ENCODE measurements at places on chromosomes 5 and 9.

- no peak for DNase-seq
Measured at GRCh38 chr5:96641368-96642280, 20.6 kb upstream of the CAST start.

DNA sequence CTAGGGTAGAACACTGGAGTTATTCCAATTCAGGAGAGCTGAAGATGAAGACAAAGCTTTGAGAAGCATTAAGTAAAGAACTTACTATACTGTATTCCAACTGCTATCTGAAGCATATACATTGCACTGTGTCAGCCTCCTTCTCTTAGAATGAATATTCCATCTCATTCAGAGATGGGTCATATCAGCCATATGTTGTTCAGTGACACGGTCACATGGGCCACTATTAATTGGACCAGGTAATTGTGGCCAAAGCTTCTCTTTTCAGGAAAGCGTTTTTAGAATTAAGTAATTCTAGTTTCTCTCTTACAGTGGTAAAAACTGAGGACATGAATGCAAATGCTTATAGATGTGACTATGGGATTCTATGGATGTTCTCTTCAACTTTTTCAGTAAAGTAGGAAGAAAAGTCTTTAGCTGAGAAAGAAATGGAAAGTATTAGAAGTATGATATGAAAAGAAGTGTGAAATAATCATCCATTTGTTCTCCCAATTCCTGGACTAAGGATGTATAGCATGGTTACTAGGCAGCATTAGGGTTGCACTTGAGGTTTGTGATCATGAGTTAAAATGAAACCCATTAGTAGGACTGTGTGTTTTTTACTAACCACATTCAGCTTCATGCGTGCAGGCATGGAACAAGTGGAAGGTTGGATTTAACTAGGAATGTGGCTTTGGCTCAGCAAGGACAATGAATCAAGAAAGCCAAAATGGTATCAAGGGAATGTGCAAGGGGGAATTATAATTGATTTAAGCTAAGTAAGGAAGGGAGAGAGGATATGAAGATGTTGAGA is 40.9 kb downstream of the CETN3 start:
- DNase-seq = no peak

GRCh38 chr5:150589862-150590601 is 50.4 kb upstream of the SYNPO start:
- no peak for DNase-seq

- no peak for DNase-seq
Measured at GRCh38 chr9:35510754-35511428, 21.0 kb downstream of the RUSC2 start.

GRCh38 chr9:10015755-10016154 is 597.0 kb downstream of the PTPRD start:
- DNase-seq = no peak

- no peak for DNase-seq
Measured at GRCh38 chr5:97544240-97544639, 361.2 kb upstream of the RIOK2 start.

DNA sequence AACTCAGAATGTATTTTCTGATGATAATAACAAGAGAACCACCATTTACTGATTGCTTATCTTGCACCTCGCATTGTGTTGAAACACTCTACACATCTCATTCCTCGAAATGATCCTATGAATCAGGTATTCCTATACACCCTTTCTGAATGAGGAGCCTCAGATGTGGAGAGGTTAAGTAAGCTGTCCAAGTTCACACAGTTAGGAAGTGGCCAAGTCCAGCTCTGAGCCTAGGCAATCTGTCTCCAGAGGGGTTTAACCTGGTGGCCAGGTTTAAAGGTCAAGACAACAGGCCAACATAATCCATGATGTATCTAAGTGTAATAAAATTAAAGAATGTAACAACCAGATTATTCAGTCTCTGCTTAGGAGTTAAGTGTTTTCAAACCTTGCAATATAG is 12.9 kb downstream of the FAM169A start:
- DNase-seq = no peak

DNA sequence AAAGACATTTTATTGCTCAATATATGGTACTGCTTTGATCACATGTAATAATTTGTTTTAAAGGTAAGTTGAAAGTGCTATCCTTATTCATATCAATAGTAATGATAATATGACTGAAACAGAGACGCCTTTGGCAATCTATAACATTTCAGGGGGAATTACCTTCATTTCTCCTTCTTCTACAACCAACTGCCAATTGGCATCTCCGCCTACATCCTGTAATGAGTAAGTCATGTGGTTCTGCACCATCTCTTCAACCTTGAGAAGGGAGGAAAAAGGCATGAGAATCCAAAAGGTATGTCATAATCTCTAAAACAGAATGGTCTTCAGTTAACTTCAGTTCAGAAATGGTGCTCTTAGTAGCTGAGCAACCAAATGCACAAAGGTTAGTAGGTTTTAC is 52.4 kb downstream of the HMGCR start:
- no peak for DNase-seq

- no peak for DNase-seq
Measured at GRCh38 chr9:6669881-6670280, 24.4 kb upstream of the GLDC start.

DNA sequence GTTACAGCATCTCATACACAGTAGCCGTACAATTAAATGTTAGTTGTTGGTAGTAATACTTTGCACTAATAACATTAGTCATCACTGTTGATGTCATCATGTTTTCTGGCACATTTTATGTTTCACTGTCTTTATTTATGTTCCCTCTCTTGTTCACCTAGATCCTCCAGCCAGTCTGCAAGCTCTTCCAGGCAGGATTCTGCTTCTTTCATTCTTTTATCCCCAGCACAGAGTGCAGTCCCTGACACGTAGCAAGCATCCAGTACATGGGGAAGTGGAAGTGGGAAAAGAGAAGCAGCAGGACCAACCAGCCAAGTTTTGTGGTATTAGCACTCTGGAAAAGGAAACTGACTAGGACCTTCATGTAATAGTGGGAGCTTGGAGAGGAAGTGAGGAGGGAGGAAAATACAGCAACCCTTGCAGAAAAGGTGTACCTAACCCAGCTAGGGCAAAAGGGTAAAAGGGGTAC is 89.7 kb upstream of the SLC44A1 start:
- DNase-seq = no peak

- no peak for DNase-seq
Measured at GRCh38 chr5:111667128-111667736, 89.8 kb downstream of the NREP start.

DNA sequence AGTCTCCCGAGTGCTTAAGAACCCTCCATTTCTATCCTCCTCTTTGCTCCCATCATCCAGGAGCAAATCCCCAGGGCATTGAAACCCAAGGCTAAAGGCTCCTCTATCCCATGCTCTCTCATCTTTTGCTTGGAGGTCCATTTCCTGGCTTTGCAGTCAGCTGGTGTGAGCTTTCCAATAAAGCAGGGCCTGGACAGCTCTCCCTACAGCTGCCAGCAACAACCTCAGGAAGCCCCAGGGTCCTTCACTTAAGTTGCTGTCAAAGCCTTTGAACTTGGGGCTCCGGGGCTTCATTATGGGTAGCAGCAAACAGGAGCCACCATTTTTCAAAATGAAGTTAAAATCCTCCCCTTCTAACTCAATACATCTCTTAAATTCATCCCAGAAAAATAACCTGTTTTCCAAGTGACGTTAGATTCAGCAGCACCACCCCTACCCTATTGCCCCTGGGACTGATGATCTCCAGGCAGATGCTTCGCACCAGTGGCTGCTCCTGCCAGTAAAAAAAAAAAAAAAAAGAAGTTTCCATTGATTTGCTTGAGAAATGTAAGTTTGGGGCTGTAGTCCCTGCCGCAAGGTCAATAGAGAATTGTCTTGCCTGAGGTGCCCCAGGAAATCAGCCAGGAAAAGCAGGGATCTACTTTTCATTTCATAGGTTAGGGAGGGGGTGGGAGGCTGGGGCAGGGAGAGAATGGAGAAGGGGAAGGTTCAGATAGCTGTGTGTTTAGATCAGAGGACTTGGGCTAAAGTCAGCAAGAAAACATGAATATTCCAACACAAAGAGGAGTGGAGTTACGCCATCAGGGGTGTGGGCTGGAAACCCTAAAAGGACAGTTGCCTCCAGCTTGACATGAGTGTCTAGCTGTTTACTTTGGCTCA is 83.8 kb upstream of the IL6ST start:
- DNase-seq = no peak

GRCh38 chr5:73922875-73923557 is 297.0 kb downstream of the ARHGEF28 start:
- DNase-seq = no peak

- no peak for DNase-seq
Measured at GRCh38 chr9:132798817-132799790, 79.0 kb downstream of the AK8 start.

GRCh38 chr9:114026335-114026734 is 51.8 kb downstream of the AMBP start:
- no peak for DNase-seq

DNA sequence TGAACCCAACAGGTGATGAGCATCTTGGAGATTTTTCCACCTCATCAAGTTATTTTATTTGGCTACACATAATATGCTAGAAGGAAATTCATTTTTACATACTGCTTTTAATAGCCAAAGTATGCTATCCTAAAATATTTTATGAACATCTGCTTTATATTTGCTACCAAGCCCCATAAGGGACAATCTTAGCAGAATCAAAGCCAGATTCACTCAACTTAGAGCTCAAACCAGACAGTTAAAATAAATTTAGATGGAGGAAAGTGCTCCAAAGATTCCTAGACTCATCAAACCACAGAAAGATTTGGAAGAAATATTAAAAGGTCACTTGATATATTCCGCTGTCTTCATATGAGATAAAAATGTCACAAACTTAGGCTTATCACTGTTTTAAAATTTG is 637.1 kb upstream of the CCNG1 start:
- DNase-seq = no peak

DNA sequence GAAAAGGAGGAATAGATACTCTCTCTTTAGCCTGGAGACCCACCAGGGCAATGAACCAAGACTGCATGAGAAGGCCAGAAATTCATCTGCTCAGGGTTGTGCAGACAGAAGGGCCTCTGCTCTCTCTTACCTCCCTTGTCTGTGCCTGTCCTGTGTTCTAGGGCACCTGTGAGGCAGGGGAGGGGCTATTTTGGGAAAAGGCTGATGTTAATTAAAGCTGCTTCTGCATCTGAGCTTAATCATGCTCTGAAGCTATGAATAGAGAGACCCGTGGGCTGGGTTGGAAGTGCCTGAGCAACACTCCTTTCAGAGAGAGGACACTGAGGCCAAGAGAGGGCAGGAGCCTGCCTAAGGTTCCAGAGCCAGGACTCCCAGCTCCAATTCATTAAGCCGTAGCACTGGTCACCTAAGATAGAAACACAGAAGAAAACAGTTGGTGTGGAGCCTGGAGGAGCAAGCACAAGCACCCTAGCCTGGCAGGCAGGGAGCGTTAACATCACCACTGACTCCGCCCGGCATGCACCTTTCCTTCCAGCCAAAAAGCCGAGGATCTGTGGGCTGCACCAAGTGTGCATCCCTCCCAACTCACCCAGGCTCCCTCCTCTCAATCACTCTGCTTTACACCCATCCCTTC is 31.4 kb upstream of the STING1 start:
- no peak for DNase-seq

DNA sequence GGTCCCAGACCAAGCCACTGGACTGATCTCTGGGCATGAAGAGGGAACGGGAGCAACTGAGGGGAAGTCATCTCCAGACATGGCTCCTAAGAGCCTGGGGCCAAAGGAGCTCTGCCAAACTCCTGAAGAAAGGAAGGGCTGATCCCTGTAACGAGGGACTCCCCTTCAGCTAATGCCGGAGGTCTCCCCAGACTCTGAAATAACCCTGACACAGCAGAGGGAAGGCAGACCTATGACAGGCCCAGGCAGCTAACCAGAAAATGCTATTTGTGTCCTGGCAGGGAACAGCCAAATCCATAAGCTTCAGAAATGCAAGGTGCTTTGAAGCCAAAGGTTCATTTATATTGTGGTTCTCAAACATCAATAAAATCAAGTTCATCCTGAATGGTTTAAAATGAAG is 30.9 kb downstream of the APTX start:
- DNase-seq = no peak
